ENCODE measurements at places on chromosomes 1 and 21.

GRCh38 chr1:46008585-46008984 lies 123.8 kb downstream of the PIK3R3 start:
- DNase-seq, result no peak

DNA sequence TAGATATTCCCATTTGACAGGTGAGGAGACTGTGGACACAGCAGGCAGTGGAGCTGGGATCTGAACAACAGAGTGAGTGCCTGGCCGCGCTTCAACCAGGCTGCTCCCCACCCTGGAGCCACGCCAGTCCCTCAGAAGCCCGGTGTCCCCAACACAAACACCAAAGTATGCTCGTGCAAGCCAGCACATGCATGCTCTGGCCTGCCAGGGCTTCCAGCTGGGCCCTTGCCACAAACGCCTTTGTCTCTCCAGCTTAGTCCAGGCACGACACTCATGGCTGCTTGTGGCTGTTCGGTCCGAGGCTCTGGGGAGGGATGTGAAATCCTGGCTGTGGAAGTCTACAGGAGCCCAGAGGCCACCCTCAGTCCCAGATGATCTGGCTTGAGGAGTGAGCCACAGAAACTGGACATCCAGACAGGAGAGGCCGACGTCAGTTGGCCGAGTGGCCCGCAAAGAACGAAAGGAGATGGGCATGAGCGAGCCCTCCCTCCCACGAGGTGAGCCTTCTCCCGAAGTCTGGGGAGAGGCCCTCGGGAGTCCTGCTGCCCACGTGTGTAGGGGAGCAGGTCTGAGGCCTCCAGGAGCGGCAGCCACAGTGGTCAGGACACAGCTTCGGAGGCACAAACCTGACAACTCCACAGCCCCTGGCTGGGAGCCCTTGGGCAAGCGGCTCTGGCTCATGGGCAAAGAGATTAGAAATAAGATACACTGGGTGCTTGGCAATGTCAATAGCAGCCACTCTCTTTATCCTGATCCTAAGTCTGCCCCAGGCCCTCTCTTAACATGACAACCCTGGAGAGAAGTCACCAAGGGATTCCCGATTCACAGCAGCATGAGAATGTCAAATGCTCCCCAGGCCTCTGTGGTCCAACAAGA lies 117.1 kb upstream of the IFFO2 start:
- no peak for DNase-seq

DNA sequence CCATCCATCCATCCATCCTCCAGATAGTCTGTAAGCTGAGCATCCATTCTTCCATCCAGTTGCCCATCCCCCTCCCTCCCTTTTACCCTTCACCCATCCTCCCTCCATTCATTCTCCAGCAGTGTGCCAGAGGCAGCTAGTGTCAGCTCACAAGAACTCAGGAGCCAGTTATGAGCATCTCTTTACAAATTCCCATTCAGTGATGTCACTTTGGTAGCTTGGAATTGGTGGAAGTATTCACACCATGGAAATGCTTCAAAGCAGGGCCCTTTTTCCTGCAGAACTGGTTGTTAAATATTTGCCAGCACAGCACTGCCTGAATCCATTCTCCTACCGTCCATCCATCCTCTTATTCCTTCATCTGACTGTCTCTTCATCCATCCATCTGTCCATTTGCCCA lies 72.5 kb downstream of the ARHGEF10L start:
- DNase-seq, result no peak

GRCh38 chr1:218339267-218339831 lies 5.8 kb upstream of the TGFB2 start:
- DNase-seq, result no peak

GRCh38 chr1:2231532-2232254 lies 3.6 kb downstream of the SKI start:
- peak; percentile 87 for DNase-seq

GRCh38 chr1:11365744-11366387 lies 92.9 kb downstream of the UBIAD1 start:
- DNase-seq, result no peak

DNA sequence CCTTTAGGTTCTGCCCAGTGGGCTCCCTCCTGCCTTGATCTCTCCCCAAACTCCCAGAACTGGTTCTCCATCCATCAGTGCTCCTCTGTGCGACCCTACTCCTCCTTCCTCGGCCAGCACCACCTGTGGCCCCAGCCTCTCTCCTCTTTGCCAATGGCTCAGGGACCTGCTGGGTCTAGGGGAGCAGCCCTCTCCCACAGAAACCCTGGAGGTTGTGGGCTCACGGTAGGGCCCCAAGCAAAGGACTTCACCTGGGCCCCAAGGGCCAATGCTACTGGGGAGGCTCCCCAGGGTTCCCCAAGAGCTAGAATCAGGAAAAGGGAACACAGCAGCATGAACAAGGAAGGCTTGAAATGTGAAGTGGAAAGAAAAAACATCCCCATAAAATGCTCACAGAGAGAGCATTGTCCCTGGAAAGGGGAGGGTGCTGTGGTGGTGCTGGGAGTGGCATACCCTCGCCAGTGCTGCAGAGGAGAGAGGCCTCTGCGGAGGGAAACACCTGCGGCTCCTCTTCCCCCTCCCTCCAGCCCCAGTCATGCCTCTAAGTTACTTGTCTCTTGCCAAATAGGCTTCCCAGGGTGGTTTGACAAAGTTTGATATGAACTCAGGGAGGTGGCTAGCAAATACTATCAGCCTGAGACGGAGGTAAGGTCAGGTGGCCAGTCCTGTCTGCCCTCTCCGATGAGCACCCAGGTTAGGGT lies 2.5 kb downstream of the TMEM63A start:
- DNase-seq, result no peak
